GM23338 (cell line): ENCODE measurements at places on chromosomes 4 and X. TPM values are rescaled to one million over a fixed set of nuclear protein-coding genes. Genes with fewer than 3 reads are reported as not detected.

DNA sequence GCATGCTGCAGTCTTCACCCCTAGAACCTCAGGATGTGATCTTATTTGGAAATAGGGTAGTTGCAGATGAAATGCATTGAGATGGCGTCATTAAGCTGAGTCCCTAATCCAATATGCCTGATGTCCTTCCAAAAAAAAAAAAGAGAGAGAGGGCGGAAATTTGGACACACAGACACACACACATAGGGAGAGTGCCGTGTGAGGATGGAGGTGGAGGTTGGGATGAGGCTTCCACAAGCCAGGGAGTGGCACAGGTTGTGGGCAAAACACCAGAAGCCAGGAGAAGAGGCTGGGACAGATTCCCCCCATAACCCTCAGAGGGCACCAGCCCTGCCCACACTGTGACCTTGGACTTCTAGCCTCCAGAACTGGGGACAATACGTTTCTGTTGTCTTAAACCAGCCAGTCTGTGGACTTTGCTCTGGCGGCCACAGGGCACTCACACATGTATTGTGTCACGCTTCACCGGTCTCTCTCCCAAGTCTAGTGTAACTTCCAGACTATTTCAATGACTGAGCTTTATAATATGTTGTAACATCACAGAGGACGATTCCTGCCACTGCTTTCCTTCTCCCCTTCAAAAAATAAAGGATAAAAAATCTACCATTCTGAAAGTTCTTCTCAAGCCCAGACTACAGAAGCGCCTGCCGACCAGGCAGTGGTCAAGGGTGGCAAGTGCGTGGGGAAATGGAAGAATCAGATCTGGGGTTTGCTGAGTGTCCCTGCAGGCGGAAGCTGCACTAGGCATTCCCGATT, 35.8 kb upstream of the MAN2B2 start:
- no peaks in the 10 kb centered on the region for H3K36me3 ChIP-seq
- DNase-seq: no peak
- no peak overlapping the region for H3K4me3 ChIP-seq
- H3K4me1 ChIP-seq: no peaks in the 10 kb centered on the region
- no peak overlapping the region for H3K27ac ChIP-seq

- H3K4me3 ChIP-seq: no peak overlapping the region
- H3K36me3 ChIP-seq: no peaks in the 10 kb centered on the region
- H3K27ac ChIP-seq: no peak overlapping the region
- H3K27me3 ChIP-seq: no peaks in the 10 kb centered on the region
- DNase-seq: no peak
Observed at GRCh38 chr4:26071688-26072087, 157.7 kb downstream of the SMIM20 start.

Gene MTM1
- total RNA-seq: 6.1 and 8.7 TPM in 2 replicates

- no peaks in the 10 kb centered on the region for H3K36me3 ChIP-seq
- no peaks in the 10 kb centered on the region for H3K27me3 ChIP-seq
- H3K27ac ChIP-seq: no peak overlapping the region
- DNase-seq: peak; percentile 3
- peaks cover 4% of the 10 kb centered on the region; the same call in 1 of the 2 replicates for H3K4me1 ChIP-seq
- peak overlapping the region; percentile 67 for H3K4me3 ChIP-seq
Observed at GRCh38 chrX:129540722-129541184, 694 bp downstream of the OCRL start.

GRCh38 chr4:88775529-88775928, 77.9 kb upstream of the NAP1L5 start:
- H3K27me3 ChIP-seq: no peaks in the 10 kb centered on the region
- H3K4me3 ChIP-seq: no peak overlapping the region
- no peak for DNase-seq

DNA sequence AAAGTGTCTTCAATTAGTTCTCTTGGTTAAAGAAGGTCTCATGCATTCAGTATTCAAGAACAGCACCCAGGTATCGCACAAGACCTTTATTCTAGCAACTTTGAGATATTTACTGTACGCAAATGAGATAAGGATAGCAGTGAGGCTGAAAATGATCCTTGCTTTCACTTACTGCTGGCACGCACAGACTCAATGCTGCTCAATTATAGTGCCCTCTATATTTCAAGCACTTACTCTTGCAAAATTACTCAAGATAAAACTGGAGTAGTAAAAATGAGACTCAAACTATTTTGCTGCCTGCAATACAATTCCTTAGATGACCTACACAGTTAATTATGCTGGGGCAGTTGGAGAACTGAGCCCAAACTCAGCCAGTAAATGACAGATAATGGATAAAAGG, 60.9 kb downstream of the ADGRA3 start:
- H3K36me3 ChIP-seq: no peaks in the 10 kb centered on the region; the same call in 1 of the 2 replicates
- no peak overlapping the region for H3K27ac ChIP-seq
- no peak for DNase-seq
- peaks cover 17% of the 10 kb centered on the region; the same call in 1 of the 2 replicates for H3K4me1 ChIP-seq
- H3K27me3 ChIP-seq: no peaks in the 10 kb centered on the region

GRCh38 chrX:139429913-139430312, 100.6 kb upstream of the F9 start:
- H3K4me3 ChIP-seq: no peak overlapping the region
- DNase-seq: peak; percentile 46
- no peaks in the 10 kb centered on the region for H3K4me1 ChIP-seq
- H3K27ac ChIP-seq: no peak overlapping the region
- H3K36me3 ChIP-seq: no peaks in the 10 kb centered on the region
- H3K27me3 ChIP-seq: no peaks in the 10 kb centered on the region

DNA sequence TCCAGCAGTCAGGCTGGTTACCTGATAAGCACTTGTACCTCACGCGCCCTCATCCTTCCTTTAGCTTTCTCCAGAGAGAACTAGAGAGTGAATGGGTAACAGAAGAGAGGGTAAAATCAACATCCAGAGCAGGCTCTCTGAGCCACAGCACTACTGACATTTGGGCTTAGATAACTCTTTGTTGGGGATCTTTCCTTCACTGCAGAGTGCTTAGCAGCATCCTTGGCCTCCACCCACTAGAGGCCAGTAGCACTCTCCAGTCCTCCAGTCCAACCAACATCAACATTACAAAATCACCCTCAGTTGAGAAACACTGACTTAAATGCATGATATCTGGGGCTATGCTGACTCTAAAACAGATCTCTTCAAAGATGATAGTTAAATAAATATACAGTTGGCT, 220.7 kb downstream of the TACR3 start:
- no peaks in the 10 kb centered on the region for H3K4me1 ChIP-seq
- DNase-seq: peak; percentile 24
- no peak overlapping the region for H3K4me3 ChIP-seq
- no peak overlapping the region for H3K27ac ChIP-seq

GRCh38 chrX:10050481-10050880, 83.3 kb downstream of the CLDN34 start:
- H3K27me3 ChIP-seq: no peaks in the 10 kb centered on the region
- H3K4me1 ChIP-seq: peaks cover 31% of the 10 kb centered on the region
- peak overlapping the region; percentile 97 for H3K27ac ChIP-seq
- peak; percentile 87 for DNase-seq

DNA sequence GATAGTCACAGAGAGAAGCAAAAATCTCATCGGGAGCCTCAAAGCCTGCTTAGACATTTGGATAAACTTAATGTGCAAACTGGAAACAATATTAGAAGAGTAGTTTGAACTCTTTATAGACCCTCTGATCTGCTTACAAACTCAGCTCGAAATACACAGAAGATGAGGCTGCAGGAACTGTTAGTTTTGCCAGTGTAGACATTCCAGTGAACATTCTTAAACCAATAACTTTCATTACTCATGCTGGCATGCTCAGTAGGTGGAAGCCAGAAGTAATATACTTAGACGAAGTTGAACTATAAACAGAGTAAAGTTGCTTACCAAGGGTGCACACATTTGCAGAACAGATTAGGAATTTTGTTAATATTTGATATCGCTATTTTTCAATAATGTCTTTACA, 303.5 kb downstream of the ANKRD50 start:
- no peaks in the 10 kb centered on the region for H3K36me3 ChIP-seq
- no peaks in the 10 kb centered on the region for H3K4me1 ChIP-seq
- no peaks in the 10 kb centered on the region for H3K27me3 ChIP-seq
- DNase-seq: no peak

Gene MAGEA11
- total RNA-seq: not detected in 2 replicates
